ENCODE measurements at places on chromosomes 4 and X.

- DNase-seq = peak; percentile 60
Measured at GRCh38 chrX:40922307-40922706, 162.9 kb upstream of the USP9X start.

GRCh38 chrX:76184276-76184675, 11.4 kb downstream of the PBDC1 start:
- DNase-seq = no peak

- DNase-seq = no peak
Measured at GRCh38 chr4:2024683-2025082, 15.9 kb upstream of the NELFA start.

DNA sequence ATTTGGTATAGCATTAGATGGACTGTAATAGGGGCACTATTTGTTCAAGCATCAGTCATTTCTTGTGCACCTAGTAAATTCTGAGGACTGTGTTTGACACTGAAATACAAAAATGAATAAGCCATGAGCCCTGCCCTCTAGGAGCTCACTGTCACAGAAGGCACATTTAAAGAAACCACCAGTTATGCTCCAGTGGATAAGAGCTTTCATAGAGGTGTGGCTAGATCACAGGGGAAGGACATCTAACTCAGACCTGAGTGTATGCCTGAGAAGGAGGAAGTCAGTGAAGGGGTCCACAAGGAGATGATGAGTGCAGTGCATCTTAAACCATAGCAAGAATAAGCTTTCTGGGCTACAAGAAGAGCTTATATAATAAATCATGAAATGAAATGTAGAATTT, 40.1 kb downstream of the BTC start:
- DNase-seq = no peak

- no peak for DNase-seq
Measured at GRCh38 chr4:6571608-6572007, 3.4 kb upstream of the MAN2B2 start.

DNA sequence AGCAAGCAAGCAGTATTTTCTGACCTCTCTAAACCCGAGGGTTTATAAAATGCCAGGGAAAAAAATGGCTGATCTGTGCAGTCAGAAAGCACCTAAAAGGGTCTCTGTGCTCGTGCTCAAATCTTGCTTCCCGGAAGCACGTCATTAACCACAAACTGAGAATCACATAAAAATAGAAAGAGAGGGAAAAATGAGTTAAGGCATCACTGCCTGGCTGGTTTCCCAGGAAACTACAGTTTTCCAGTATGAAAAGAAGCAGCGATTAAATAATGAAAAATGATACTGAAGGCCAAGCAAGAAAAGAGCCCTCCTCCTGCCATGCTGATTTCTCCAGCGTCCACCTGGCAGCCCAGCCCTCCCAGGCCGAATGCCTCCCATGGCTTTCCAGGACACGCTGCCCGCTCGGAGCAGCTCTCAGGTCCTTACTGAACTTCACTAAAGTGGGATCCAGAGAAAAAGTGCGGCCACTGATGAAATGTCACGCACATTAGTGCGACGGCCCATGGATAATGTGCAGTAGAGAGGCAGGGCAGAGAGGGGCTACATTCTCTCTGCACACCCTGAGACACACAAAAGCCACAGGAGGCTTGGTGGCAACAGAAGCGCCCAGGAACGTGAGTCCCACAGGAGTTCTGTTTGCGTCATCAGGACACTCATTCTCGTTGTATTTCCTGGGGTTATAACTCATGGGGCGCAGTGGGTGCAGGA, 80.4 kb downstream of the WFS1 start:
- DNase-seq = peak; percentile 4

GRCh38 chrX:38768079-38768478, 33.2 kb upstream of the MID1IP1 start:
- DNase-seq = peak; percentile 13

GRCh38 chrX:67721321-67721720, 177.5 kb downstream of the AR start:
- no peak for DNase-seq

DNA sequence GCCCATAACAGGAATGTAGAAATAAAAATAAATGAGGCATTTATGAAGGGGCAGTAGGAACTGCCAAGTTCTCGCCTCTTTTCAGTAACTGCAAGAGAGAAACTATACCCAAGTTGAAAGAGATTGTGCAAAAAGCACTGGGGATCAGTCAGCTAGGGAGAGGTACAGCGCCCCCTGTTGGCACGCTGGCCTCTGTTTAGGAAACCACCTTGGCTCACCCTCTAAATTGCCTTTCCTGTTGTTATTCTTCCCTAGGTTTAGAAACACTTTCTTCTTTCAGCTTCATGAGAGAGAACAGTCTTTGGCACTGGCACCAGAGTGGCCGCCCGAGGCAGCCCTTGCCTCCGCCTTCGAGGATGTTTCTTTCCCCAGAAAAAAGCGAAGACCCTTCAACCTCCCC, 348.5 kb downstream of the MID1IP1 start:
- peak; percentile 32 for DNase-seq

GRCh38 chr4:110091434-110092140, 106.8 kb downstream of the ELOVL6 start:
- peak; percentile 75 for DNase-seq

DNA sequence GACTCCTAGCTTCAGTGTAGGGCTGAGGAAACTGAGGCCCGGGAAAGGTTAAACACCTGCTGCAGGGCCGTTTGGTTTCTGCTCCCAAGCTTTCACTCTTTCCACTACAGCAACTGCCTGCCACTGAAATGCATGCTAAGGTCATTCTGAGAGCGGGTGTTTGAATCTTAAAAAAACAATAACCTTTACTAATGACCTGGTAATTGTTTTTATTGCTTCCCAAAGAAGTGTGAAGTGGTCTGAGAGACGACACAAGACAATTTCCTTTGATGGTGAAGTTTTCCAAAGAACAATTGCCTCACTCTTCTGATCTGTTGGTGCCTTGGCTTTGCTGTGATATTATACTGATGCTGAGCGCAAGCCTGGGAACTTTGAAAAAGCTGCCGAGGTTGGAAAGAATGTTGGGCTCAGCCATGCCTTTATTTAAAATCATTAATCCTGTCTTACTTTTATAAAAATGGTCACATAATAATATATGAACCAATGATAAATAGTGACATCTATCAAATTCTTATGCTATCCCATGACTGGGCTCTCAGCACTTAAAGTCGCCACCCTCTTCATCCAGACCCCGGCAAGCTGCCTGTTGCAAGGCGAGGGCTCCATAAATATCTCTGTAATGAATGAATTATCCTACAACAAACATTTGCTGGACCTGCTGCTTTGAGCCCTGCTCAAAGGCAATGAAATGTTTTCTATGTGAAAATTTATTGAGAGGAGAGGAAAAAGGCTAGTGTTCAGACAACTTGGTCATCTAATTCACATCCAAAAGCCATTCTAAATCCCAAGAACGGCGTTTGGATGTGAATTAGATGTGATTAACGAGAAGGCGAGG, 67.8 kb upstream of the SOD3 start:
- no peak for DNase-seq

GRCh38 chrX:118216509-118216908, 99.9 kb upstream of the KLHL13 start:
- DNase-seq = no peak

DNA sequence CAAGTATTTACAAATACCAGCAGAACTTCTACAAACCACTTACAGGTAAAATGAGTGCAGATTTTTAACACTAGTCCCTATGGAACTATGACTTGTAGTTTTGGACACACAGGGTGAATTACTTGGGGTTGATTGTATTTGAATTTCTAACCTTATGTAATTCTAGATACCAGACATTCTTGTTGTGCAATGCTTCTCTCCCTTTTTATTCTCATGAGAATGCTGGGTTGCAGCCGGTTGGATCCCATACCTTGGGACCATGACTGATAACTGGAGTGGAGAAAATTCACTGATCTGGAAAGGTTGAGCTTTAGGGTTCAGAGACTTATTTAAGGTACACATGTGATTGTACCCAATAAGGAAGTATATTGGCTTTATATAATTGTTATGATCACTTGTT, 8.8 kb downstream of the TET2 start:
- no peak for DNase-seq

DNA sequence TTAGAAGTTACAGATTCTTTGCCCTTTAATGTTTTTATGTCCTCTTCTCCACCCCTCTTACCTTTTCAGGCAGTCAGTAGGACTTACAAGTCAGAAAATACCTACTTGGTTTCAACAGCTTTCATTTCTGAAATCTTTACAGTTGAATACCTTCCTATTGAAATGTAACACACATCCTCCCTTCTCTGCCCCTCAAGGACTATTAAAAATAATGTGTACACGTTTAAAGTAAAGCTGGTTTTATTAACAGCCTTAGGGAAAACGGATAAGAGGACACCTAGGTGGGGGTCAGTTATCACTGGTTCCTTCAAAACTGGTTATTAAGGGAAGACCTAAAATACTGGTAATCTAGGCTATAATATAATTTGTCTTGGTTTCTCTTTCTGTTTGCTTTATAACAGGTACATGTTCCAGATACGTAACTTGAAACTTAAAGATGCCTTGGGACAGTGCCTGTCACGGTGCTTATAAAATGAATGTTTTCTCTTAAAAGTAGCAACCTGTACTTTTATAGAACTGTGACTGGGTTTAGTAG, 1.8 kb downstream of the CCSER1 start:
- no peak for DNase-seq

DNA sequence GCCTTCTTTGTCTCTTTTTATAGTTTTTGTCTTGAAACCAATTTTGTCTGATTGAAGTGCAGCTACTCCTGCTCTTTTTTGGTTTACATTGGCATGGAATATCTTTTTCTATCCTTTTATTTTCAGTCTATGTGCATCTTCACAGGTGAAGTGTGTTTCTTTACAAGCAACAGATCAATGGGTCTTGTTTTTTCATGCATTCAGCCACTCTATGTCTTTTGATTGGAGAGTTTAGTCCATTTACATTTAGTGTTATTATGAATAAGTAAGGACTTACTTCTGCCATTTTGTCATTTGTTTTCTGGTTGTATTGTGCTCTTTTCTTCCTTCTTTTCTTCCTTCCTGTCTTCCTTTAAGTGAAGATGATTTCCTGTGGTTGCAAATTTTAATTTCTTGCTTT, 224.4 kb downstream of the SLC39A8 start:
- DNase-seq = no peak

GRCh38 chr4:2515830-2516550, 20.5 kb upstream of the FAM193A start:
- DNase-seq = no peak

DNA sequence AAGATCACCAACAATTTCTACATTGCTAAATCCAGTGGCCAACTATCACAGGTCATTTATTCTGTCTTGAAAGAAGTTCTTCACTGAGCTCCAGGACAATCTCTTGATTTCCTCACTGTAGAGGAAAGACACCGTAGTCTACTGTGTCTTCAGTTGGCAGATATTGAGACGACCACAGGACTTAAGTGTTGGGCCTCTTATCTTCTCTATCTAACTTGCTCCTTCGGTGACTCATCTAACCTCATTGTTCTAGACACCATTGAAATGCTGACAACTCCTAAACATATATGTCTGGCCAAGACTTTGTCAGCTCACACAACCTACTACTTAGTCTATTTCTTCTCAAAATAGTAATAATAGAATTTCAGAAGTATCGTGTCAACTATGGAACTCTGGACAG, 425.8 kb downstream of the ARAP2 start:
- DNase-seq = no peak

DNA sequence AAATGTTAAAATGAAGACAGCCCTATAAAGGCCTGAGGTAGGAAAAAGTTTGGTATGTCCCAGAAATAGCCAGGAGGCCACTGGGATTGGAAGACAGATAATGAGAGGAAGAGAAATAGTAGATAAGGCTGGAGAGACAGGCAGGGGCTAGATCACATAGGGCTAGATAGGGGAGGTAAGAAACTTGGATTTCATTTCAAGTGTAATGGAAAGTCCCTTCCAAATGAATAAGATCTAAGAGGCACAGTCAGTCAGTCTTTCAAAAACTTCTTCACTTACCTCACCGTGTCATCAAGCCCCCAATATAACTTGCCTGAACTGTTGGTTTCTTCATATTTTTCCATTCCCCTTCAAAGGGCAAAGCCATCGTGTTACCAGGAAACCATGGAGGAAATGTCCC, 121.8 kb downstream of the SPCS3 start:
- DNase-seq = no peak

- peak; percentile 91 for DNase-seq
Measured at GRCh38 chr4:87555773-87556619, 26.8 kb upstream of the SPARCL1 start.

DNA sequence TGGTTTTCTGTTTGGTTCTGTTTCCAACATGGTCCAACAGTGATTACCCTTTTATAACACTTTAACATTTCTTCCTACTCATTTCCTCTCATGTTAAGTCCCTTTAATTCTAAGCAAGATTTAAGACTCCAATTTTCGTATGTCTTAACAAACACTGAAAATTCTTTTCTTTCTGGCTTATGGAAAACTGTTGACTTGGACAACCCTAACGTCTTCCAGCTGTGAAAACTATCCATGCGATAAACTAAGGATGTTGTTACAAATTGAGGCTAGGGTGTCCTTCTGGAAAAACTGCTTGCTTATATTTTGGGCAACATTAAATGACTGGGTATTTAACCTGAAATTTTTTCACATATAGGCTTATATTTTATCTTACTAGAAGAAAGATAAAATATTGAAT, 33.9 kb upstream of the RTL3 start:
- DNase-seq = no peak

DNA sequence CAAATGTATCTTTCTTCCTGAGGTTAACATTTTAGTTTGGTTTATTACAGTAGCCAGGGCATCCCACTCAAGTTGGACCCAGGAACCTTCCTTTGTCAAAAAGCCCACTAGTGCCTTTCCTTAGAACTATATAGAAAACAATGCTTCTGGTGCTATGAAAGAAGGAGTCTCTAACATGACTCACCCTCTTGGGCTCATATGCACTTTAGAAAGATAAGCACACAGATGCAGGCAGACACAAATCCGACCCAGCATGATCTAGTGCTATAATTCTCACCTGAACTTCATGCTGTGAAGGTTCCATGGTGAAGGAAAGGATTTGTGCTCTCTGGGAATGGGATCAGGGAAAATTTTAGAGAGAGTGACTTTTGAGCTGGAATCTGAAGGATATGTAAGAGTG, 289.4 kb downstream of the ANKRD50 start:
- peak; percentile 57 for DNase-seq

GRCh38 chr4:185115827-185116232, 27.2 kb upstream of the SLC25A4 start:
- peak; percentile 47 for DNase-seq

DNA sequence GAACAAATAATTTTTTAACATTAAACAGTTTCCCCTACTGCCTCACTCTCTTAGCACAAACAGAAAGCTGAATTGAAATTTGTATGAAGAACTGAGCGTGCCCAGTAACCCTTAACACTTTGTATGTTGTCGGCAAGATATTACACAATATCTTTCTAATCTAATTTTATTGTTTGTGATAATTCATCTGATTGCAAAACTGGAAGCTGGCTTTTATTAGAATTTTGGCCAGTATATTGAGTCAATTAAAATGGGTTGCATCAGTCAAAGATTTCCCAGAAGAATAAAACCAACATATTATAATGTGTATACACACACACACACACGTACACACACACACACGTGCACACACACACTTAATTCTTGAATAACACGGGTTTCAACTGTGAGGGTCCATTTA, 2332.1 kb downstream of the PCDH7 start:
- DNase-seq = no peak

- no peak for DNase-seq
Measured at GRCh38 chrX:148825696-148826095, 325.3 kb downstream of the AFF2 start.

Data from astrocyte of the spinal cord (primary cell).